ENCODE measurements at places on chromosomes 16 and 17.
A peak's percentile ranks its signal among the peaks of the same experiment; 100 is the strongest.

DNA sequence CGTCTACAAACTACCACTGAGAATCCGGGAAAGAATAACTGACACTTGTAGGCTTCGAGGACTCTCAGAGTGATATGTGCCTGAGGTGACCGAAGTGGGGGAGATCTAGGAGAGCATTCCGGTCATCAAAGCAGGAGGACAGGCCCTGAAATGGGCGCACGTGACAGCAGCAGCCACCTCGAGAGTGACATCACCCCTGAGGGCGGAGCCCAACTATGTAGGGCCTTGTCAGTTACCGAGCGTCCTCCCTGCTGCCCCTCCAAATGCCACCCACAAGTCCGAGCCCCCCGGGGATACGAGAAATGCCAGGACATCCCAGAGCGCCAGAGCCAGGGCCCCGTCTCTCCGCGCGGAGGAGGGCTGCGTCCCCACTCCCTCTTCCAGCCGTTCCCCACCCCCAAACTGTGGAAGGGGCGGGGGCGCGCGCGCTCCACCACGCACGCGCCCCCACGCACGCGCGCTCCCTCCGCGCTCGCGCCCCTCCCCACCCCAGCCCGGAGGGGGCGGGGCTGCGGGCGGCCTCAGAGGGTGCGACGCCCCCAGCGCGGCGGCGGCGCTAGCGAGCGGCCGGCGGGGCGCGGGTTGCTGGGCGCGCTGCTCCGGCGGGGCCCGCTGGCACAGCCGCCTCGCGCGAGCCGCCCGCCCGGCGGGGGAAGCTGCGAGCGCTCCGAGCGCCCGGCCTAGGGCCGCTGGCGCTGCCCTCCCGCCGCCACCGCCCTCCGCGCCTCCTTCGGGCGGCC is at the start of gene TANC2:
Gene TANC2 (plus strand): TSS at position 550 of the 740 bp plus-strand sequence. CDS start 43,325 bp downstream, outside the sequence.
- peak; percentile 40 for DNase-seq

GRCh38 chr16:22402191-22402590 is 27.8 kb upstream of the CDR2 start:
- DNase-seq, result no peak

DNA sequence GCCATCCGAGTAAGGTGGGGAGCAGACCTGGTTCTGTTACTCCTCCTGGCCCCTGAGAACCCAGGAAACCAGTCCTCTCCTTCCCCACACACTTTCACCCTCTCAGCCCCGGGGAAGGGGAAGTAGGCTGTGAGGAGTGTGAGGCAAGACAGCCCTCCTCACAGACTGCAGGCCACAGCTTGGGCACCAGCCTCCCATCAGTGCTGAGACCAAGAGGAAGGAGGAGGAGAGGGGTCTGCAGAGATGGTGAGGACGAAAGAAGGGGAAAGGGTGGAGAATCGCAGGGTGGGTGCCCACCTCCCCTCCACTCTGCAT is 7.0 kb downstream of the G6PC3 start:
- DNase-seq, result no peak

- DNase-seq, result no peak
Measured at GRCh38 chr17:9802294-9802693, 10.9 kb upstream of the DHRS7C start.

DNA sequence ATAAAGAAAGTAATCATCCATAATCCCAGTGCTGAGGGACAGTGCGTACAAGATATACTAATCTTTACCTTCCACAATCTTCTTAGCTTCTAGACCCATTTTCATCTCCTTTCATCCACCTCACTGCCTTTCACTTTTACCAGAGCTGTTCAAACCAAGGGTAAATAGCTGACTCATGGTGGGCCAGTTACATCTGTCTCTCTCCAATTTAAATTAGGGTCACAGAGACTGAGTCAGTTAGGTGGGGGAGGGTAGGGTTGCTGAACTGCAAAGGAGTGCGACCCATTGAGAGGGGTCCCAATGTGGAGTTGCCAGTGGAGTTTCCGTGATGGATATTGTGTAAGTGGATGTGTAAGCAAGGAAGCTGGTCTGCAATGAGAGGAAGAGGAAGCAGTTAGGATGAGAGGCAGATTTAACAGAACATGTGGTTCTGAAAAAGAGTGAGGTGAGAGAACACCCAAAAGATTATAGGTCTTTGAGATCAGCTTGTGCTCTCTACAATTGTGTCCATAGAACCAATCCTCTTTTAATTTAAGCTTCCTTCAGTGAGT is 83.5 kb downstream of the GP2 start:
- DNase-seq, result no peak
